ENCODE measurements at places on chromosomes 5 and 9. TPM values are rescaled to one million over a fixed set of nuclear protein-coding genes. Genes with fewer than 3 reads are reported as not detected.

DNA sequence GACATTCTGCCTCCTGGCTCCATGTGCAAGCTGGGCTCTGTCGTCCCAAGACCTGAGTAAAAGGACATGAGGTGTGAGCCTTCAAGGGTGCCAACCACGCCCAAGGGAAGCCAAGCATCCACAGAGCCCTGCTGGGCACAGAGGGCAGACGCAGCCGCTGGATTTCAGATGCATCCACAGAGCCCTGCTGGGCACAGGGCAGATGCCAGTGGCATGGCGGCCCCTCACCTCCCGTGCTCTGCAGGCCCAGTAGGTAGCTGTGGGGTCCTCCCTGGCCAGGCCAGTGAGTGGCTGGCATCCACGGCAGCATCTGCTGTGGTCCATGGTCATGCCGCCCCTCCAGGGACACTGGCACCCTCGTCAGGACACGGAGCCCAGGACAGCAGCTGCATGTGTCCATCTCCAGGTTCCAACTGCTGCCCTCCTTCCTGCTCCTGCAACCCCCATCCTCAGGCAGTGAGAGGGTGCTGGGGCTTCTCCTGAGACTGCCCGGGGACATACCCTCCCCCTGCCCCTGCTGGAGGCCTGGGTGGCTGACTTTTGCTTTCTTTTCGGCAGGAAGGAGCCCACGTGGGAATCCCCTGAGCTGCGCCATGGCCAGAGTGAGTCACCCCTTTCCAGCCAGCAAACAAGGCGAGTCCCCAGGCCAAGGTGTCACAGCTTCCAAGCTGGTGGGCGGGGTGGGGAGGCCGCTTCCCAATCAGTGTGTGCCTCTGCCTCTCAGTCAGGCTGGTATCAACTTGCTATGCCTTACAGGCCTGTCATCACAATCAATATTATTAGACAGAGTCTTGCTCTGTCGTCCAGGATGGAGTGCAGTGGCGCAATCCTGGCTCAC is 4.0 kb upstream of the TRAF2 start:
- H3K4me1 ChIP-seq: peaks cover 38% of the 10 kb centered on the region
- H3K4me3 ChIP-seq: peak overlapping the region; percentile 35
- H3K27ac ChIP-seq: peak overlapping the region; percentile 73
- H3K27me3 ChIP-seq: no peaks in the 10 kb centered on the region
- H3K36me3 ChIP-seq: no peaks in the 10 kb centered on the region

DNA sequence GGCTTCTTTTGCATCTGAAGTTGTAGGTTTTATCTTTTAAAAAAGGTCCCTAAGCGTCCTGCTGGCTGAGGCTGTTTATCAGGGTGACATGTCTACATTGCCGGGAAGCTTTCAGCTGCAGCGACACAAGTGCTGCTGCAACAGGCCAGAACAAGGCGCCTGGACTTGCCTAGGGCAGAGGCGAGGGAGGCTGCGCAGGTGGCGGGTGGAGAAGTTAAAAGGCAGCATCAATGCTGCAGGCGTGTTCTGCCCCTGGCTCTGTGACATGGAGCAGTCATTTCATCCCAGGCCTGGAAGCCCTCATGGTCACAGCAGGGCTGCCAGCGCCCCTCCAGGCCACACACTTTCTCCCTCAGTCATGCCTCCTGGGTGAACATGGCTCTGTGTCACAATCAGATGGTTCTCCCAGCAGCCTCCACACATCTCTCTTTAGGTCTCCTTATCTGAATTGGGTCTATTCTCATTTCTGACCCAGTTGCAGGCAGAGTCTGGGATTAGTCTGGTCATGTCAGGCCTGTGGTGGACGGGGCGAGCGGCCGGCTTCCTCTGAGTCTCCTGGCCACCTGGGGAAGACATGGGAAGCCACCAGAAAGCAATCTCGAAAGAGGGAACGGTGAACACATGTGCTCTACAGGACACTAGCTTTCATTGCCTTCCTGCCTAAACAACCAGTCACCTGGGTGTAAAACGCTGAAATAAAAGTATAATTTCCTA is 41.3 kb downstream of the IRX2 start:
- peak; percentile 52 for DNase-seq
- no peak overlapping the region for H3K27ac ChIP-seq
- H3K4me3 ChIP-seq: no peak overlapping the region
- H3K4me1 ChIP-seq: no peaks in the 10 kb centered on the region
- no peaks in the 10 kb centered on the region for H3K36me3 ChIP-seq

KIF12 gene
- total RNA-seq: 2.8 TPM

BARHL1 gene
- not detected for total RNA-seq

Data from suprapubic skin (tissue), 4 donors.